NCI-H1436 (cell line): ENCODE measurements at places on chromosomes 5 and 9.

DNA sequence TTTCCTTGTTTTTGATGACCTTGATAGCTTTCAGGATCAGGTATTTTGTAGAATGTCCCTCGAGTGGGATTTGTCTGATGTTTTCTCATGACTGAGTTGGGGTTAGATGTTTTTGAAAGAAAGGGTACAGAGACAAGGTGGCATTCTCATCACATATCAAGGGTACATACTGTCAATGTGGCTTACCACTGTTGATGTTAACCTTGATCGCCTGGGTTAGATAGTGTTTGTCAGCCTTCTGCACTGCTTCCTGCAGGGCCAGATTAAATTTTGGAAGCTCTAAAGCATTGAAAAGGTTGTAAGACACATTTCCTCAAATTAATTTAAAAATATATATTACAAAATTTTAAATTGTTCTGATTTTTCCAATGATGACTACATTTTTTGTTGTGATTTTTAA lies 287.4 kb upstream of the ACTBL2 start:
- DNase-seq, result no peak

- DNase-seq, result no peak
These were observed 25.7 kb upstream of the RFK start for GRCh38 chr9:76419782-76420380.

DNA sequence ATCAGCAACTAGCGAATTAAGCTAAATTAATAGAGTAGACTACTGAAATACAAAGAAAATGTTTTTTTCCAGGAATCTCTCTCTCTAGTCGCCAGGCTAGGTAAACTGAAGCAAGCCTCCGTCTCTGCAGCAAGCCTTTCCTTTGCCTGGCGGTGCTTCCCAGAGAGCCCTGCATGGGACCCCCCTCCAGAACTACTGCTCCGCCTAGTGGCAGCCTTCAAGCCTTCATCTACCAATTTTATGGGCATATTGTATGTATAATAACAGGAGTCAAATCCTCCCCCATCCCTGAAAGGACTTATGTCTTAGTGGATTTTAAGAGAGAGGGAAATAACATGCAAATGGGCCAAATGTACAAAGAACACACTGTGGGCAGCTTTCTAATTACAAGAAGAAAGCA lies 241.9 kb downstream of the SAXO1 start:
- no peak for DNase-seq

GRCh38 chr9:114771889-114772288 lies 34.0 kb downstream of the TNFSF15 start:
- DNase-seq, result no peak

GRCh38 chr5:151081431-151082281 lies 822 bp upstream of the TNIP1 start:
- no peak for DNase-seq

DNA sequence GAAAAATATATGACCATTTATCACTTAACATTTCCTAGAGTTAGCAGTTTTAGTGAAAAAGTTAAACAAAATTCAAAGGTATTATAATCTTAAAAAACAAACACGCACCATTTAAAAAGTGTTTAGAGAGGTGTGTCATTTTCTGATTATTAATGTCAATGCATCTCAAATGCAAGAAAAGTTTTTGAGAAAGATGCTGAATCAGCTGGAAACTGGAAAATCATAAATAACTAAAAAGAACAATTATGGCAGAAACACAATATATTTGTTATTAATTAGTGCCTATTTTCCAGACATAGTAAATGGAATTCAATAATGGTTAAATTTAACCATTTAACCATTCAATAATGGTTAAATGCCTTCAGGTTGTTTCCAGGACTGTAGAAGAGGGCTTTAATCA lies 64.9 kb downstream of the RICTOR start:
- DNase-seq, result no peak

DNA sequence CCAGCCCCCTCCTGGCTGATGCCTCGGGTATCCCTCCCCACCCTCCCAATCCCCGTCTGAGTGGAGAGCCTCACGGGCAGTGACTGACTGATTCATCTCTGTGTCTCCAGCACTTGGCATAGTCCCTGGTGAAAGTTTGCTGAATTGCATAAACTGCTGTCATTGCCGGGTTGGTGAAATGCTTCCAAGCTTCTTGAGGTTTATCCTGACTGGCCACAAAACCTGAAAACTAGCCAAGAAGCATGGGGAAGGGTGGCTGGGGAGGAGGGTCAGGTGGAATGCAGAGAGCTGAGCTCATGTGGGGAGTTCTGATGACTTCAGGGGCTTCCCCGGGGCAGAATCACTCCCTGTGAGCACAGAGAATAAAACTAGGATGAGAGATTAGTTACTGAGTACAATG lies 56.9 kb upstream of the GGTA1 start:
- no peak for DNase-seq

DNA sequence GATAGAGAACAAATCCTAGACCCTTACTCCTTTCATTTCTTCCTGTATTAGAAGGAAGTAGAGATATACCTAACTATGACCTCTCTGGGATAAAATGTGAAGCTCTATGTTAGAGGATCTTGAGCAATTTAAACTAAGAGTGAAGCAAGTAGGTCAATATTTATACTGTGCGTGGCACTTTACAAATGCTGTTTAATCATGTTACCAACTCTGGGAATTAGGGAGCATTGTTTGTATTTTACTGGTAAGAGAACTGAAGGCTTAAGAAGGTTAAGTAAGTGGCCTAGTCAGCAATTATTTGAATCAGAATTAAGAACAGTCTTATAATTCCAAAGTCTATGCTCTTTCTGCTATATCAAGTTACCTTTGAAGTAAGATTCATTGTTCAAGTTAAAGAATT lies 12.0 kb downstream of the TNC start:
- DNase-seq, result no peak

DNA sequence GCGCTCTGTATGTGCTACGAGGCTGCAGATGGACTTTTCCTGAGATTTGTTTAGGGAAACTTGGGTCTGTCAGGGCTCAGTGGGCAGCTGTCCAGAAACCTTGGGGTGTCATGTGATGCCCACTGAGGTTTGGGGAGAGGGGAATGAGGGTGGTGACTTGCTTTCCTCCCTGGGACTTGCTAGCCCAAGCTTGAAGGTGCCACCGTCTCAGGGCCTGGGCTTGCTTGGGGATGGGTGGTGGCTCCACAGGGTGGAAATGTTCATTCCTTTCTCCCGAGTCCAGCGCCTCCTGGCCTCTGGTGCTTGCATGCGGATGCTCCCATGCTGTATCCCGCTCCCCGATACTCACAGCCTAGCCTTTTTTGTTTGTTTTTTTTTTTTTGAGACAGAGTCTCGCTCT lies 33.3 kb downstream of the ZNF618 start:
- no peak for DNase-seq

DNA sequence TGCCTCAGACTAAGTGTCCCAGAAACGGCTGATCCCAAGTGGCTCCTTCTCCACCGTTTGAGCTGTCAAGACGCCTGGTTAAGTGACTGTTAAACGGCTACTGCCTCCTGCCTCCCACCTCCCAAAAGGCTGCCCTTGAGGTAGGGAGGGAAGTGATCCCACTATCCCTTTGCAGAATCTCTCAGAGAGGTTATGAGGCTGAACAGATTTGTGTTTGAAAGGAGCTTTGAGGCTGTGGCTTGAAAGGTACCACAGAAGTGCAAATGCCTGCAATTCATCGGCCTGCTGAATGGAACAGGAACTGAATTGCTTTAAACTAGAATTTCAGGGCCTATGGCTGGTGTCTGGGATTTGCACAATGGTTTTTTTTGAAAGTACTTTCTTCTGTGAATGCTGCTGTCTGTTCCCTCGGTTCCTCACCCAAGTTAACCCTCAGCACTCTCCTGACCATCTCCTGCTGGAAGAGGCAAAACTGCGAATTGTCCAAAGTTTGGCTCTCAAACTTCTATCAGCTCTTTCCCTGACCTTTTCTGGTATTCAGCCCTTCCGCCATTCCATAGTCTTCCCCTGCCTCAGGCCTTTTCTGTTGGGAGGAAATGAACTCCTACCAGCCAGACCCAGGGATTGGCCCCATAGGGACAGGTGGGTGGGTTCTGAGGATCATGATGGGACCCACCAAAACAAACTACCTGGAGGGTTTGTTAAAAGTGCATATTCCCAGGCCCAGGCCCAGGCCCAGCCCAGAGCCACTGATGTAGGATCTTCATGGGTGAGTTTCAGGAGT lies 453.3 kb downstream of the KDM4C start:
- no peak for DNase-seq

- DNase-seq, result no peak
These were observed 175.6 kb downstream of the HSD17B3 start for GRCh38 chr9:96126321-96126881.

DNA sequence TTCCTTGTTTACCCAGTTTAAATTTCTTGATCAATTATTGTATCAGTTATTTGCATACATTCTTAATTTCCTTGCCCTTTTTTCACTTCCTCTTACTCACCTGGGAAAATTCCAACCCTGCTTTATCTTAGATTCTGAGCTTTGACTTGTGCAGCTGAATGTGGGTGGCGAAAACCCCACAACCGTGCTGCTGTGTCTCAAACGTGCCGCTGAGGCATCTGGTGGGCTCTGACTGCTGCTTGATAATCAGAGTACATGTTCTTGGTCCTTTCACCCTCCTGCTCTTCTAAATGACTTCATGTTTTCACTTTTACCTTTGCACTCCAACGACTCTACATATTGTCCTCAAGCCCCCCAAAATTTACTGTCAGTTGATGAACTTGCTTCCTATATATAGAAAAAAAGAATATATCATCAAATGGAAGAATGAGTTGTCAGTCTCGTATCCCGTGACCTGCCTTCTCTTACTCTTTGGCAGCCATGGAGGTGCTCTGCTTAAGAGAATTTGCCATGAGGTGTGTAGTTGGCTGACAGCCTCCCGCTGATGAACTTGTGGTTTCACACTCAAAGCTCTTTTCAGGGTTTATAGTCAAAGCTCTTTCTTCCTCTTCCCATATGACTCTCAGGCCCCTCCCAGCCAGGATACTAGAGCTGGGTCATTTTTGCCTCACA lies 14.0 kb upstream of the JAK2 start:
- DNase-seq, result no peak

DNA sequence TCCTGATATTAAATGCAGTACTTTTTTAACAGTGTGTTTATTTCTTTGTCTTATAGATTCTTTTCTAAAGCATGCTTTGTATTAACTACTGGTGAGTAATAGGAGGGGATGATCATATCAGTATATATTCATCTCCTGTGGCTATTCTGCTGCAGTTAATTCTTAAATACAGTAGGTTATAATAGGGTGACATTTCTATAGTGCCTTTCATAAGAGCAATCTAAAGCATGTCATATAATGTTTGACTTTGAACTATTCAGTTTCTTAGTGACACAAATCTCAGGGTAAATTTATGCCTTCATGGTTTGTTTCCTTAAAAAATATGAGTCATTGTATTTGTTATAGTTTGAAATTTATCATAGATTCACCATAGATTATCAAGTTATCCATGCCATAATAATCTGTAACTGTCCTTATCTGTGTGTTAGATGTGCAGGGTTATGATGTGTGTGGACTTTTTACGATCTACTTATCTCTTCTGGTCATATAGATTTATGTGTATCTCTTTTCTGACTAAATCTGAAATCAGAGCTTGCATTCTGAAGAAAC lies 1019.5 kb downstream of the NR2F1-AS1 start:
- DNase-seq, result no peak

DNA sequence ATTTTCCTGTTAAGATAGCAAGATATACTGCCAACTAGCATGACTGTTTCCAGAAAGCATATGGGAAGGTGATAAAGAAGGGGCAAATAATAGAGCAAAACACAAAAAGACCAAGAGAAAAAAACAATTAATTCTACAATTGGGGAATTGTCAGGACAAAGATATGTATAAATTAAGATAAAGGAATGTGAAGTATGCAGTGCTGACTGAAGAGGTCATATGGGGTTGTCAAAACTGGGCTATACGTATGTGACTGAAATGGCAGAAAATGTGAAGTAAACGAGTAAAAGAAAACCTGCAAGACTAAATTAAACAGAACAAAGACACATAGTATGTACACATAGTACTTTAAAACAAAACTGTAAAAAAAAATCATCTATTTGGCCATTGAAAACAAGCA lies 222.3 kb downstream of the ARL15 start:
- no peak for DNase-seq

- no peak for DNase-seq
These were observed 4.0 kb downstream of the SAP30L start for GRCh38 chr5:154449786-154450185.

DNA sequence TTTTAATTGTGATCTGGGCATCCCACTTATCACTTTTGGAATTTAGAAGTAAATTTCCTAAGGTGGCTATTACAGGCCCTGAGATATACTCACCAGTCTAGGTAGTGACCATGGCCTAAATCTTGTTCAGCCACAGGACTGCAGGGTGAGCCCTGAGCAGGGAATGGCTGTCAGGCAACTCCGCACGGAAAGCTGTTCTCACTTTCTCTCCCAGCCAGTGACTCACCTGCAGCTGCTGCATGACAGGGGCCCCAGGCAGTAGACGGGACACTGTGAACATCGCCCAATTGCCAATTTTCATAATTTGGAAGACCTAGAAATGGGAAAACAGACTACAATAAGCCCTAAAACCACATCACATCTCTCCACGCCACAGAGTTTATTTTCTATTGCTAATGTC lies 69.6 kb upstream of the TAF1L start:
- no peak for DNase-seq

DNA sequence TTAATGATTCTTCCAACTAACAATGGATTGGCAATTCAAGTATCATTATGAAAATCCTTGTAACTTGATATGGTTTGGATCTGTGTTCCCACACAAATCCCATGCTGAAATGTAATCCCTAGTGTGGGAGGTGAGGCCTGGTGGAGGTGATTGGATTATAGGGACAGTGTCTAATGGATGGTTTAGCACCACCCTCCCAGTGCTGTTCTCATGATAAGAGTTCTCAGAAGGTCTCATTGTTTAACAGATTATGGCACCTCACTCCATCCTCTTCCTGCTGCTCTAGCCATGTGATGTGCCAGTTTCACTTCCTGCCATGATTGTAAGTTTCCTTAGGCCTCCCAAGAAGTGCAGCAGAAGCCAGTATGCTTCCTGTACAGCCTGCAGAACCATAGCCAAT lies 1116.2 kb upstream of the EDIL3 start:
- DNase-seq, result no peak

- no peak for DNase-seq
These were observed 55.1 kb upstream of the DMRT1 start for GRCh38 chr9:786405-786804.

DNA sequence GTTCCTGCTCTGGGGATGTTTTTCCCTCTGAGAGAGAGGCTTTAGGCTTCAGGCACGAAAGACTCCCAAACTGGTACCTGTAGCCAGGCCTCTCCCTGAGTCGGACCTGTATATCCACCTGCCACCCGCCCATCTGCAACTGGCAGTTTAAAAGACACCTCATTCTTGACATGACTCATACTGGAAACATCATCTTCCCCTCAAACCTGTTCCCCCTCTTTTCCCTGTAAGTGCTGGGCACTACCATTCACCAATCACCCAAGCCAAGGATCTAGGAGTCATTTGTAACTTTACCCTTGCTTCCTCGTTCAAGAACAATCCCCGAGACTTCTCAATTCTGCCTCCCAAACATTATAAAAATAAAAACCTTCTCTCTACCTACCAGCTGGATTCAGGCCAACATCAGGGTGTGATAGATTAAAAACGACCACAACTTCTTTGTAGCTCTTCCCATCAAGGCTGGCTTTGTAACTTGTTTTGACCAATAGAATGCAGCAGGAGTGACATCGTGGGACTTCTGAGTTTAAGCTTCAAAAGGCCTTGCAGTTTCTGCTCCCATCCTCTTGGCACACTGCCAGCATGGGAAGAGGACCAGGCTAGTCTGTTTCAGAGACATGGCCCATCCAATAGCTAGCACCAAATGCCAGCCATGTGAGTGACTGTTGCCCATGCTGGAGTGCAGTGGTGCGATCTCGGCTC lies 1.8 kb upstream of the WDR31 start:
- no peak for DNase-seq

GRCh38 chr5:159422361-159422760 lies 92.1 kb upstream of the IL12B start:
- DNase-seq, result no peak
